Stimulated activated CD8-positive, alpha-beta memory T cell treated with anti-CD3 and anti-CD28 coated beads, Interleukin-12 subunit alpha, Interleukin-12 subunit beta, amount 100 ng/mL, for 4 hours (primary cell): ENCODE measurements at places on chromosomes 6 and 20.

DNA sequence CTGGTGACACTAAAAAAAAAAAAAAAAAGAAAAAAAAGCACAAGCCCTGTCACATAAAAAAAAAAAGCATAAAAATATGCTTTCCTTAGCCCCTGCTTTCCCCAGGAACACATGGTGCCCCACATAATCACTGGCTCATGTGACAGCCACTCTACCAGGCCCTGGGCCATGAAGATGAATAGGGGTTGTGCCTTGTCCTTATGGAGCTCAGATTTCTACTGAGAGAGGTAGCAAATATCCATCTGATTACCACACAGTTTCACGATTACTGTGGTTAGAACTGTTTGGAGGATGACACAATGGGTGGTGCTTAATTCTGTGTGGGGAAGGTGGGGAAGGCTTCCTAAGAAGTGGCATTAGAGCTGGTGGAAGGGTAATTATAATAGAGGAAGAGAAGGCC lies 9.3 kb downstream of the RAET1E start:
- no peak for DNase-seq

DNA sequence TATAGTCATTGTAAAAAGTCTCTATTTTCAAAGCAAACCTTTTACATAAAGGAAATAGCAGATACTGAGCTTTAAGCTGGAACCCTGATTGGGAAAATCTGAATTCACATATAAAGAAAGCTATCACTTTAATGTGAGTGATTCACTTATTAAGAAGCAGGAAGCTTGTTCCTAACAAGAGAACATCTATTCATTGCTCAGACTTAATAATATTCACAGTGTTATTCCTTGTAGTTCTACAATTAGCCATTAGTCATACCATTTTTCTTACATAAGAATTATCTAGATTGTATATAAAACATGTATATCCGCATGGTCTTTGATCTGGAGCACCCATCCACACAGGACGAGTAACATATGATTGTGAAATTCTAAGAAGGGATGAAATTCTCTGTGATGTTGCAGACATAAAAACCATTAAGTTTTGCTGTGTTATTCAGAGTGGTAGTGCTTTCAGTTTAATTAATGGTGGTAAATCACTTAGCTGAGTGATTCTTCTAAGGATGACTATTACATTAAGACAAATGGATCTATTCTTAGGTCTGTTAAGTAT lies 71.1 kb upstream of the FOXQ1 start:
- no peak for DNase-seq

DNA sequence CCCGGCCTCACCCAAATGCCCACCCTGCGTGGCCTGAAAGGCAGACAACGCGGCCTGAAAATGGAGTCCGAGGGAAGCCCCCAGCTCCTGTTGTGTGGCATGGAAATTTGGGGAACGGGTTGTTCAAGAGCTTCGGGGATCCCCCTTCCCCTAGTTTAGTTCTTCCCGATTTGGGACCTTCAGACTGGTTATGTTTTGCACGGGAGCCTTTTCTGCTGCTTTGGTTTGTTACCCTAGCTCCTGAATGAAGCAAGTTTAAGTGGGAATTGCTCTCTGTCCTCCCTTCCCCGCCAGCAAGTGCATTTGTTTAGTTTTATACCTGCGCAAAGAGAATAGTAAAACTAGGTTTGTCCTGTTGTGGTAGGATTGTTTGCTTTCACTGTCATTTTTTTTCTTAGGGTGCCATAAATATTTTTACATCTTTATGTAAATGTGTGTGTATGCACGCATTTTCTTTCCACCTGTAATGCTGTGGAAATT lies 604 bp downstream of the SH3BGRL2 start:
- DNase-seq = no peak

- peak; percentile 34 for DNase-seq
These were observed 88.1 kb downstream of the MAP3K4 start for GRCh38 chr6:161079566-161080262.

GRCh38 chr6:85314586-85314985 lies 135.3 kb upstream of the NT5E start:
- no peak for DNase-seq

DNA sequence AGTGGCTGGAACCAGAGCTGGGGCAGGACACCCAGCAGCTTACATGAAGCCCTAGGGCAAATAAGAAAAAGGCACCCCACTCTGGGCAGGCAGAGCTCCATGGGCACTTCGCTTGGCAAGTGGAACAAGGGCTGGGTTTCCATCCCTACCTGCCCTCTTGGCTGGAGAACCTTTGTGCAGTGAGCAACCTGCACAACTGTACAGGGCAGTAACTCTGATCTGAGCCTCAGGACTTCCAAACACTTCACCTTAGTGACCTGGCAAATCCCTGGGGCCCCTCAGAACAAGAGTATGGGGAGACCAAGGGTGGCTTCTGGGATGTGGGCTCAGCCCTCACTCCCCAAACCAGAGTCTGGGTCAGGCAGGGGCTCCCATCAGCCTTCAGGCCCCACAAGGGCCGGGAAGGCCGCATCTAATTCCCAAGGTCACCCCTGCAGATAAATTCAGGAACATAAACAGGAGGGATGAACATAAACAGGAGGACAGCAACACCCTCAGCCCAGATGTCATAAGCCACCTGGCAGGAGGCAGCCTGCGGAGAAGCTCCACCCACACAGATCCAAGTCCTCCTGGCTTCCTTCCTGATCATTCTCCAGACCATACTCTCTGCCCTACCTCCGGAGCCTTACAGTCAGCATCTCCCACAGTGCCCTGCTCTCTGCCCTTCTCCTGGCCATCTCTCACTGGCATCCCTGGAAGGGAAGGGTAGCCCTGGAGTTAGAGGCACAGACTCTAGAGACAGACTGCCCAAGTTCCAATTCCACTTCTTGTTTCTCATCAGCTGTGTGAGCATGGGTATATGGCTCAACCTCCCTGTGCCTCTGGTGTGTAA lies 37.5 kb downstream of the HNF4A start:
- DNase-seq = no peak

- no peak for DNase-seq
These were observed 644.2 kb upstream of the GJE1 start for GRCh38 chr6:141488488-141488887.

DNA sequence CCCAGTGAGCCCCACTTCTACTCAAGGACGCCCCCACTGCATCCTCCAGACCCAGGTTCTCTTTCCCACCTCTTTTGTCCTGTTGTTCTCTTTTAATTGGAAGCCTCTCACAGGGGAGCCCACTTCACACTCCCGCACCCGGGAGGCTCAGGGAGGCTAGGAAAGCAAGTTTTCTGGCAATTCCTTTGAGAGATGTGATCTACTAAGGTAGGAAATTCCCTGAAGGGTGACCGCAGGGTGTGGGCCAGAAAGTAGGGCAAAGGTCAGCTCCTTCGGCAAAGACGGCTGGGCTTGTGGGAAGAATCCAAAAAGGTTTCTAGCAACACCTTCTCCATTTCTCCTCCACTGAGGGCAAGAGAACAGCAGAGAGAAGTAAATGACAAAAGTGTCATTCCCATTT lies 98.1 kb upstream of the PTPN1 start:
- no peak for DNase-seq

GRCh38 chr6:5850848-5851255 lies 155.9 kb downstream of the NRN1 start:
- no peak for DNase-seq

DNA sequence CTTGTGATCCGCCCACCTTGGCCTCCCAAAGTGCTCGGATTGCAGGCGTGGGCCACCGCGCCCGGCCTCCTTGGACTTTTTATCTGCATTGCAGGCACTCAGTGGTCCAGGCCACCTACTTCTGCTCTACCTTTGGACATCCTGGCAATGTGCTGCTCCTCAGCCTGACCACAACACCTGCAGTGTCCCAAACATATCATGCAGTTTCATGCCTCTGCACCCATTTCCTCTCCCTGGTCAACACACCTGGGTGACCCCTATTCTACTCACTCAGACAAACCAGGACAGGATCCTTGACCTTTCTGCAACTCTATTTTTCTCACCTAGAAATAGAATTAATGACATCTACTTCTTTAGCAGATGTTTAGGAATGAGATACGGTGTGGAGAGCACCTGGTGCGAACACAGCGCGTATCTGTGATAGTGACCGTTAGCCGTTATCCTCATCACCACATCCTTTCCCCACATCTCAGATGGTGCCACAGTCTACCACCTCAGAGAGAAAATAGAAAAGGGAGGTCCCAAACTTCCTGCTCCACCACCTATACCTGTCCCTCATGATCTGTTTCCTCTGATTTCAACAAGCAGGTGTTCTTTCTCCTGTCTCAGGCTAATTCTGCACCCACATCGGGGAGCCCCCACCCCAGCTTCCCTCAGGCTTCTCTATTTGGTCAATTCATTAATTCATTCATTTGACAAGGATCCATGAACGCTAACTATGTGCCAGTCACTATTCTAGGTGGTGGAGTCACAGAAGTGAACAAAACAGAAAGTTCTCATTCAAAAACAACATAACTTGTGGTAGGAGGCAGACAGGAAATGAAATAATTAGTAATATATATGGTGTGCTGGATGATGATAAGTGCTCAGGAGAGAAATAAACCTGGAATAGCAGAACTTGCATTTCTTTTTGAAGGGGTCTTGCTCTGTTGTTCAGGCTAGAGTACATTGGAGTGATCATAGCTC lies 4.3 kb upstream of the BTN3A2 start:
- DNase-seq = no peak

- no peak for DNase-seq
These were observed 394.7 kb downstream of the CD83 start for GRCh38 chr6:14512246-14512645.

DNA sequence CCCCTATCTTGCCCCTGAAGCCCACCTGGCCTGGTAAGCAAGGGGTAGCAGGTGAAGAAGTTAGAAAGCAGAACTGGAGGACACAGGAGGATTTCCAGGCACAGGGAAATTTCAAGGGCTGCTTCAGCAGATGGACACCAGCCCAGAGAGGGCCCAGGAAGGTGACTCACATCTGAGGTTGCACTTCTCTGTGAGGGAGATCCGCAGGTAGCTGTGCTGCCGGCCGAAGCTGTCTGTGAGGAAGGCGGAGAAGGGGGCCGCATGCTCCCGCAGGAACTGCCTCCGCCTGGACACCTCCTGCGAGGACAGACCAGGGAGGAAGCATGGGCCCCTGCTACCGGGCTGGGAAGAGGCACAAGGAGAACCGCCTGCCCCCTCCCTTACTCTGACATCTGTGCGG lies 7.1 kb downstream of the MOCS1 start:
- DNase-seq = no peak

DNA sequence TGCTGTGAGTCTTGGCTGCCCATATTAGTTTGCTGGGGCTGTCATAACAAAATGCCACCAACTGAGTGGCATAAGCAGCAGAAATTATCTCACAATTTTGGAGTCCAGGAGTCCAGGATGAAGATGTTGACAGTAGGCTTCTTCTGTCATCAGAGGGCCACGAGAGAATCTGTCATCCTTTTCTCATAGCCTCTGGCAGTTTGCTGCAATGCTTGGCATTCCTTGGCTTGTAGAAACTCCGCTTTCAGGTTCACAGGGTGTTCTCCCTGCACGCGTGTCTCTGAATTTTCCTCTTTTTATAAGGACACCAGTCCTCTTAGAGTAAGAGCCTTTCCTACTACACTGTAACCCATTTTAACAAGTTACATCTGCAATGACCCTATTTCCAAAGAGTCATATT lies 838.4 kb downstream of the TFAP2A start:
- DNase-seq = no peak

- DNase-seq = peak; percentile 42
These were observed 9.0 kb upstream of the GRM4 start for GRCh38 chr6:34154668-34155447.

- no peak for DNase-seq
These were observed 13.5 kb upstream of the CD2AP start for GRCh38 chr6:47464052-47464451.

DNA sequence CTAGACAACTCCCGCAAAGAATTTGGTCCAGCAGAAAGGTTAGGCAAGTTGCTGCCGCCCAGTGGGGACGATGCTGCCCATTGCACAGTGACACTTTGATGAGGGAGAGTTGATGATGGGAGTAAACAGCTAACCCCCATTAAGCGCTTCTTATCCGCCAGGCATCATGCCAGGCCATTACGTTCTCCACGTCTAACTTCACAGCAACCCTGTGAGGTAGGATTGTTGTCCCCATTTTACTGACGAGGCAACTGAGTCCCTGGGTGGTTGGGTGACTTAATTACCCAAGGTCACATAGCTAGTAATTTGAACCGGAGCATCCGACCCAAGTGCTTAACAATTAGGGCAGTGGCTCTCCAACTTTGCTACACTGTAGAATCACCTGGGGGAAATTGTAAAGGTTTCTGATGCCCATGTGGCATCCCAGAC lies 738 bp downstream of the RALGAPB start:
- no peak for DNase-seq

DNA sequence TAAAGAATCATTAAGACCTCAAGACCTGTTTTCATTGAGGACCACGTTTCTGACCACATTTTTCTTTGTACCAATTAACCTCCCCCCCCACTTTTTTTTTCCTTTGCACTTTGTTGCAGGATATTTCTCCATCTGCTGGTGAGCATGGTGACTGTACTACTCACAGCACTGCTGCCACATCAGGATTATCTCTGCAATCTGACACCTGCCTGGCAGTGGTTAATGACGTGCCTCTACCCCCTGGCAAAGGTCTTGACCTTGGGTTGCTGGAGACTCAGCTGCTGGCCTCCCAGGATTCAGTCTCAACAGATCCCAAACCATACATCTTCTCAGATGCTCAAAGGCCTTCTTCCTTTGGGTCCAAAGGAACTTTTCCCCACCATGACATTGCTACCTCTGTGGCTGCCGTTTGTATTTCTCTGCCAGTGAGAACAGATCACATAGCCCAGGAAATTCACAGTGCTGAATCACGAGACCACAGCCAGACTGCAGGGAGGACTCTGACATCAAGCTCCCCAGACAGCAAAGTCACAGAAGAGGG lies 46.6 kb upstream of the EDN3 start:
- no peak for DNase-seq

DNA sequence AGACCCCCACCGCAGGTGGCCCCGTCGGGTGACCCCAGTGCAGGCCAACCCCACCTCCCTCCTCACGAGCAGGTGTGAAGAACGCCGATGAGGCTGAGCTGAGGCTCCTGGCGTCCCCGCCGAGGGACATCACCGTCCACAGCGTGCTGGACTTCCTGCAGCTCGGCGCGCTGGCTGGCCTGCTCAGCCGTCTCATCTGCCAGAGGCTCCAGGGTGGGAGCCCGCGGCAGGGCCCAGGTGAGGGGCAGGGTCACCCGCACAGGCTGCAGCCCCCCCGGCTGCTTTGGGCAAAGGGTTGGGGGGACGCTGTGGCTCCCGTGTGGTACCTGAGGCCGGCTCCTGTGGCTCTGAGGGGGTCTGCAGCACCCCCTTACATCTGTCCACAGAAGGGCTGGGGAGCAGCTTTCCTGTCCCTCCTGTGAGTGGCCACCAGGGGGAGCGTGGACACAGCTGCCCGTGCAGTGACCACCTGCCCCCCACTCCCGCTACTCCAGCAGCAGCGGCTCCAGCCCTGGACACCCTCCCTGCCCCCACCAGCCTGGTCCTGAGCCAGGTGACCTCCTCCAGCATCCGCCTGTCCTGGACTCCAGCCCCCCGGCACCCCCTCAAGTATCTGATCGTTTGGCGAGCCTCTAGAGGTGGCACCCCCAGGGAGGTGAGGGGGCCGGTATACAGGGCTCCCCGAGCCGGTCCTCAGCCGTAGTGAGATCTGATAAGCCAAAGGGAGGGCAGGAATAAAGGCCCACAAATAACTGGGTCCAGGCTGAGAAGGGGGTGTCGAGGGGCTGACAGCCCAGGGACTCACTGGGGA lies 16.5 kb downstream of the COL20A1 start:
- no peak for DNase-seq
